ENCODE measurements at places on chromosomes 2 and 18.

DNA sequence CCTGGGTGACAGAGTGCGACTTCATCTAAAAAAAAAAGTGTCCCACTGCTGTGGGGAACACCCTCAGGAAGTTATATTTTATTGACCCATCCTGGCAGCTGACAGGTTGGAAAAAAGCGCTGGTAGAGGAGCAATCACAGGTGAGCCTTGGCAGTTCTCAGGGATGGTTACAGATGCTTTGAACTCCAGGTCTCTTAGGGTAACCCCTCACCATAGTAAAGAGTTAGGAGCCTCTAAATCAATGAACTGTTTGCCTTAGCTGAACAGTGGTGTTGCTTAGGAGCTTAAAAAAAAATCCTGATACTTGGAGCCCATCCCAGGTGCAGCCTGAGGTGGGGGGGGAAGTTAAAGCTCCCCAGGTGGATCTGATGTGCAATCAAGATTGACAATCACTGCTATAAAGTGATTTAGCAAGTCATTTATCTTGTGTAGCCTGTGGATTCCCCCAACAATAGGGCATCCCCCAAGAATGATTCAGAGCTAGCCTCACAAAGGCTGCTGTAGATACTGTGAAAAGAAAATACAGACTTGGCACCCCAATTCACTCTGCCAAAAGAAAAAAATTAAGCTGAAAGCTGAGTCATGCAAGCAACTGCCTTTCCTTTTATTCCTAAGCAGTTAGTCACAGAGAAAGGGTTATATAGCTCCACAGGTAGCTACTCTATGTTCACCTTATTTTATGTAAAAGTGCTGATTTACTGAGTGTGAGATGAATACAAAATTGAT is 14.8 kb downstream of the SLC16A14 start:
- DNase-seq = no peak

- no peak for DNase-seq
Observed at GRCh38 chr18:55529581-55529980, 58.4 kb downstream of the TCF4 start.

- no peak for DNase-seq
Observed at GRCh38 chr2:233354500-233354924, 218 bp downstream of the DGKD start.

GRCh38 chr18:3388980-3389379 is 61.0 kb upstream of the TGIF1 start:
- no peak for DNase-seq

GRCh38 chr2:203574824-203575223 is 39.7 kb upstream of the RAPH1 start:
- no peak for DNase-seq

DNA sequence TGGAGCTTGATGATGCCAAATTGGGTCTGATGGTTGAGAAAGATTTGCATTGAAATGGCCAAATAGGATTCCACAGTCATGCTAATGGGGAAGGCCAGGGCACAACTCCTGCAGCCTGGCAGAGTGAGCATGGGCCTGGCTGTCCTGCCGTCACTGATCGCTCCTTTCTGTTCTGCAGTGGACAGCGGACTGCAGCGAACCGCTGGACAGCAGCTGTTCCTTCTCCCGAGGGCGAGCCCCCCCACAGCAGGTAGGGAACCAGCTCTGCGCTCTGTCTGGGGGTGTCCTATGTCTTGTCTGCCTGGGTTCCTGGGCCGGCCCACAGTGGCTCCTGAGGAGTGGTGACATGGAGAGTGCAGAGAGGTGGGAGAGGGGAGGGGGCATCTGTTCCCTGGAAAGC is 97.6 kb downstream of the CTIF start:
- no peak for DNase-seq

DNA sequence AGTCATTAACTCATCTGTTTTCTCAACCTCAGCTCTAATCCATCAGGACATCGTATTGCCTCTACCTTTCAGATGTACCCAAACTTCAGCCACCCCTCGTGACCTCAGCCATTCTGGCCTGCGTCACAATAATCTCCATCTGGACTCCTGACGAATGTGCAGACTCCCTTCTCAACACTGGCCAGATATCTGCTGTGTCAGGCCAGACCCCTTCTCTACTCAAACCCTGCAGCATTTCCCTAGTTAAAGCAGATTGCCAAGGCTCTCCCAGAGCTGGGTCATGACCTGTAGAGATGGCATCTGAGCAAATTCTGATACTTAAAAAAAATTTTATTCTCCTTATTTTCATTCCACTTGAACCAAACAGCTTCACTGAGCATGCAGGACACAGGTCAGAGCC is 69.5 kb upstream of the TMEM18 start:
- DNase-seq = no peak
